ENCODE measurements at places on chromosomes 3 and 15. TPM values are rescaled to one million over a fixed set of nuclear protein-coding genes. Genes with fewer than 3 reads are reported as not detected.

GPR156 gene
- not detected for polyA plus RNA-seq

DNA sequence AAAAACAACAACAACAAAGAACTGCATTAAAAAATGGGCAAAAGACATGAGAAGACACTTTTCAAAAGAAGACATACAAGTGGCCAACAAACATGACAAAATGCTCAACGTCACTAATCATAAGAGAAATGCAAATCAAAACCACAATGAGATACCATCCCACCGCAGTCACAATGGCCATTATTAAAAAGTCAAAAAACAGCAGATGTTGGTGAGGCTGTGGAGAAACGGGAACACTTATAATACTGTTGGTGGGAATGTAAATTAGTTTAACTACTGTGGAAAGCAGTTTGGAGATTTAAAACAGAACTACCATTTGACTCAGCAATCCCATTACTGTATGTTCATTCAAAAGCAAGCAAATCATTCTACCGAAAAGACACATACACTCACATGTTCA, 15.1 kb downstream of the EIF1B start:
- DNase-seq, result no peak

DNA sequence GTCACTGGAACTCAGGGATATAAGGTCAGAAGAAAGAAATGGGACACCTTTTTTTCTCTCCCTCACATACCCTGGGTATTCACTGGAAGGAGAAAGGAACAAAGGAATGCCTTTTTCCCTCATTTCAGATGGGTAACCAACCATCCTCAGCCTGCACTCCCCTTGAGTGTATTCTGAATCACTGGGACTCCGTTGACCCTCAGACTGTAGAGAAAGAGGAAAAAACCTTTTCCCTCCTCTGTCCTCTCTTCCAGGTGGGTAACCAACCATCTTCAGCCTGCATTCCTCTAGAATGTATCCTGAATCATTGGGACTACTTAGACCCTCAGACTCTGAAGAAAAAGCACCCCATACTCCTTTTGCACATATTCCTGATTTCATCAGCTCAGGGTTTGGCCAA, 11.4 kb downstream of the PRR20G start:
- DNase-seq, result no peak

DNA sequence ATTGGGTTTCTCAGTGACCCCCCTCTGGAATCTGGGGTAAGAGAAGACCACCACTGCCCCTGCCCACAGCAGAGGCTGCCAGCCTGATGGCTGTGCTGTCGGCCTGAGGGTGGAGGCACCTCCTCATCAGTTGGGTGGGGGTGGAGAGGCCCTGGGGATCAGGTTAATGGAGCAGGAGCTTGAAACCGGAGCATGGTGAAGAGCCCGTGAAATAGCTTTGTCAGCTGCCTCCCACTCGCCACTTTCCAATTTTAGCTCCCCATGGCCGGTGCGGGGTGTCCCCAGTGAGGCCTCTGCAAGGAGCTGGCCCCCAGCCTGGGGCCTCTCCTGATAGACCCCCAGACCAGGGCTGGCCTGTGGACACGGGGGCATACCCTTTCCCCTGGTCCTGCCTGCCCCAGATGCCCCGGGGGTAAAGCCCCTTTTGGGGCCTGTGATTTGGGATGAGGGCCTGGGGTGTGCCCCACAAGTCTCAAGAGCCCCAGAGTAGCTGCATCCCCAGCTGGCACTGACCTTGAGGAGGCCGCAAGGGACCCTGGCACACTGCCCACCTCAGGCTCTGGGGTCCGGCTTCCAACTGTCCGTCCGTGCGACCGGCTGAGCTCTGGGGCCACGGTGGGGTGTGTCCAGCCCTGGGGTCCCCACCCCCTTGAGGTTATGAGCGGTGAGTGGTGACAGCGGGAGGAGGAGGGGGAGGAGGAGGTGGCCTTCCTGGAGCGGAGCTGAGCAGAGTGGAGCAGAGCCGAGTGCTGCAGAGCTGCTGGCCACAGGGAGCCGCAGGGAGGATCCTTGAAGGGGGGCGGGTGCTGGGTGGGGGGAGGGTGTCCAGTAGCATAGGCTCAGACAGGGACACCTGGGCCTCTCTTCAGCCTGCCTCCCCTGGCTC, at the start of gene HHATL:
HHATL (minus strand) TSS at position 733 of the 886 bp plus-strand sequence. CDS start 1,972 bp downstream, outside the sequence.
- peak; percentile 29 for DNase-seq

- DNase-seq, result peak; percentile 49
Observed at GRCh38 chr15:89002281-89002761, 85.9 kb upstream of the ABHD2 start.

DNA sequence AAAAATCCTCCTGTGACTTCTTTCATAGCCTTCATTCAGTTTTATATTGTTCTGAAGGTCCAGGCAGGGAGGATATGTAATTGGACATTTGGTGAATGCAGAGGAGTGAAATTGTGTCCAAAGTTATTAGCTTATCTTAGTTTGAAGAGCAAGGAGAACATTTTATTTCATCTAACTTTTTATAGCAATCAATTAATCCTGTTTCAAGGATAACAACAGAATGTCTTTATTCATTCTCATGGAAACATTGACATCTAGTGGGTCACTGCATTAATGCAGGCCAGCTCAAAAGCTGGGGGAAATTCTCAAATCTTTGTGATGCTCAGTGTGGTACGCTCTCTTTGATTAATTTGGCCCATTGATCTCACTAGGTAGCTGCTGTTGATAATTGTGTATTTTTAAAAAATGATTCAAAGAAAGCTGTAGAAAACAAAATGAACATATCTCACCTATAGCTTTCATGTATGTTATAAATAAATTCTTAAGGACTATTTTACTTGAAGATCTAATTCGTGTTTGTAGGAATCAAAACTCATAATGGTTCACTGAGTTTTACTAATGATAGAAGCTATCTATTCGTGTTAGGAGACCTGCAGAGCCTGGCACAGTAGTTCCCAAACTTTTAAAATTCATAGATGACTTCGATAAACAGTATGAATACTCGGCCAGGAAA, 150.8 kb upstream of the KCNMB2 start:
- DNase-seq, result no peak

- DNase-seq, result no peak
Observed at GRCh38 chr3:30986551-30986950, 92.1 kb upstream of the GADL1 start.

IQCF5 gene
- not detected for polyA plus RNA-seq

DNA sequence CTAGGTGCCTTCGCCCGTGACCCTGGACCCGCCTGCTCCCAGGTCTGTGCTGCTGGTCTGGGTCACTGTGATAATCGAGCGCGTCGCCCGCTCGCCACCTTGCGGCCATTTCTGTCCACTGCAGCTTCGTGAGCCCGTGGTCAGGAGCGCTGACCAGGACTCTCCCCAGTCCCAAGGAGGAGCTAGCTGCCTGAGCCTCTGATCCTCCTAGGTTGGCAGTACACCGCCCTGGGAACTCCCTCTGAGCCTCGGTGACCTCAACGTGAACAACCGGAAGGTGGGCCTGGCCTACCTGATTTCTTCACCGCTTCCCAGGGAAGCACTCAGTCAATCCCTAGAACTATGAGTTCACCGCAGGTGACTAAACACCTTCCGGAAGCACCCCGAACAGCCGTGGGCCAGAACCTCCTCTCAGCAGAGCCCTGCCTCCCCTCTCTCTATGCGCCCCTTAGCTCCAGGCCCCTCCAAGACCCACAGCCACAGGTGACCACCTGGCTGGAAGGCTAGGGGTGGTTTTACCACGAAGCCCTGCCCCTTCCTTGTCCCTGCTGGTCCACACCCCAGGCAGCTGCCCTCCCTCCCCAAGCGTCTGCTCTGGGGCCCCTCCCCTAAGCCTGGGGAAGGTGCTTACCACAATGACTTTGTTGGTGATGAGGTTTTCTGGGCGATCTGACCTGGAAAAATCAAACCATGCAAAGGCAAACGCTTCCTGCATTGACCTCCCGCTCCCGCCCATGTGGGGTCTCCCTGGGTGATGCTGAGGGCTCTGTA, 9.7 kb downstream of the PLA2G4D start:
- DNase-seq, result peak; percentile 91

- no peak for DNase-seq
Observed at GRCh38 chr15:34927726-34928125, 41.8 kb downstream of the AQR start.

GRCh38 chr15:61755467-61755866, 304.8 kb downstream of the VPS13C start:
- DNase-seq, result no peak

DNA sequence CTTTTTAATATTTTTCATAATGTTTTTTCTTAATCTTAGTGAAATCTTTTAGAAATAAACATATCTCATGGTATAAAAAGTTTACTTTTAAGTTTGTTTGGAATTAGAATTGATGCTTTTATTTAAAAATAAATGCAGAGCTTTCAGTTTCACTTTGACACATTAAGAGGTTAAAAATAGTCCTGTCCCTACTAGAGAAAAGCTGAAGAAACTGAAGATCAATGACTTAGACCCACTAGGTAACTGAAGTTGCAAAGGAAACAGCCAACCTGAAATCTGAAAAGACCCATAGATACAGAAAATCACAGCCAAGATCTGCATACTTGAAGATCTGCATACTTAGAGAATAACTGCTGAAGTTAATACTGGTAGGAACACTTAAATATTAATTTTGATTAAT, 237.6 kb downstream of the RAP2B start:
- DNase-seq, result no peak
